ENCODE measurements at places on chromosomes 5 and 9.

DNA sequence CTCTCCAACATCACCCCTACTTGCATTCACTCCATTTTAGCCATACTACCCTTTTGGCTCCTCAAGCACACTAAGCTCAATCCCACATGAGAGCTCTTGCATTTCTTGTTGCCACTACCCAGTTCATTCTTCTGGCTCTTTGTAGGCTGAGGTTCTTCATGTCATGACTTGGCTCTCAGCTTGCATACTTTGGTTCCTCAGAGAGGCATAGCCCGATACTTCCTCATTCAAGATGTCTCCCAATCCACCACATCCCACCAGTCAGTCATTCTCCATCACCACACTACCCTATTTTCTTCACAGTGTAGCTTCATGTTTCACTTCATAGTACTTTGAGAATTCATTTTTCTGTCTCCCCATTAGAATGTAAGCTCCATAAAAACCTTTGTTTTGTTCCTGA, 116.7 kb downstream of the NR6A1 start:
- DNase-seq = no peak

DNA sequence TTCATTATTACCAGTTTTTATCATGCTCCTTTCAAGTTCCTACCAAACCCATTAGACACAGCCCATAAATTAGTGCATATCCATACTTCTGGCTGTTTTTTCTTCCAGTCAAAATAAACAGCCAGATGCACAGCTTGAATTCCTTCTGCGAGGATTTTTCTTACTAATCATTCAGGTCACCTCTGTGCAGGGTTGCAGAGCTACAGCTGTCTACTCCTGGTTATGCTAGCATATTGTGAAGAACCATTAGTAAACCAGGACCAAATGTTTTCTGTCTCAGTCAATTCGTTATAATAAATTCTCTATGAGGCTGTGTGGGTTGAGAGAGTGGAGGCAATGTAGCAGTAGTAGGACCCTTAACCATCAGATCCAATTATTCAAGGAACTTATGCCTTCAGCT, 8.1 kb upstream of the MINAR2 start:
- DNase-seq = no peak

DNA sequence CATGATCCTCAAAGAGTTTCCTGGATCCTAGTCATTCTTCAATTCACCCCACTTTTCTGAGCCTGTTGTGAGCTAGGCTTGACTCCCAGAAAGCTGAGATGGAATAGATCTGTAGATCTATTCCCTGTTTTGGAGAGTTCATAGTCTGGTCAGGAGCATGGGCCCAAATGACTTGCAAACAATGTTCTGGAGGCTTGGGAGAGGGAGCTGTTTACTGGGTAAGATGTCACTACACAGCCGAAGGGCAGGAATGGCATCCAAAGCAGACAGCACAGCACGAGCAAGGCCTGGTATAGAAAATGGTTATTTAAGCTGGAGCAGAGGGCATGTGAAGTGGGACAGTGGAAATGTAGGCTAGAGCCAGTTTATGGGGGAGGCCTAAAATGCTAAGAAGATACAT, 152.5 kb upstream of the ALDH1B1 start:
- DNase-seq = no peak

- DNase-seq = no peak
Observed at GRCh38 chr5:52743012-52743411, 44.7 kb upstream of the ITGA1 start.

GRCh38 chr9:23587433-23587832, 238.6 kb downstream of the ELAVL2 start:
- no peak for DNase-seq

- no peak for DNase-seq
Observed at GRCh38 chr9:137960496-137960895, 82.9 kb downstream of the CACNA1B start.

GRCh38 chr5:43702293-43702692, 99.3 kb downstream of the NNT start:
- DNase-seq = no peak

GRCh38 chr5:154820383-154820782, 30.0 kb downstream of the FAXDC2 start:
- DNase-seq = no peak

DNA sequence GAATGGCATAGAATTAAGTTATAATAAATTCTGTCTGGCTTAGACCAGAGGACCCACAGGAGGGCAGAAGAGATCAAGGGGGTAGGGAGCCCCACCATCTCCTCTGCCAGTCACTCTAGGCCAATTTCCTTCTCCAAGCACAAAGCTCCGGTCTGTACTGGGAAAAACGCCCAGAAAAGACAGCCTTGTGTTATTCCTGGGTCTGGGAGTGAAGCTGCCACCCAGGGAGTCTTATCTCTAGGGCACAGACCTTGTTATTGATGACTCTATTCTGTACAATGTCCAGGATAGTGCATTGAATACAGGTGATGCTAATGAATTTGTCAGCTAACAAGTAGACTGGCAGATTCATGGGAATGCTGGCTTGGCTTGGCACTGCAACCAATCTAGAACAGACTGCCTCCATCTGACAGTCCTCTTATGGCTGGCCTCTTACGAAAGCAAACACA, 60.7 kb downstream of the MED27 start:
- no peak for DNase-seq

GRCh38 chr9:101737705-101738565, 512 bp downstream of the GRIN3A start:
- no peak for DNase-seq

DNA sequence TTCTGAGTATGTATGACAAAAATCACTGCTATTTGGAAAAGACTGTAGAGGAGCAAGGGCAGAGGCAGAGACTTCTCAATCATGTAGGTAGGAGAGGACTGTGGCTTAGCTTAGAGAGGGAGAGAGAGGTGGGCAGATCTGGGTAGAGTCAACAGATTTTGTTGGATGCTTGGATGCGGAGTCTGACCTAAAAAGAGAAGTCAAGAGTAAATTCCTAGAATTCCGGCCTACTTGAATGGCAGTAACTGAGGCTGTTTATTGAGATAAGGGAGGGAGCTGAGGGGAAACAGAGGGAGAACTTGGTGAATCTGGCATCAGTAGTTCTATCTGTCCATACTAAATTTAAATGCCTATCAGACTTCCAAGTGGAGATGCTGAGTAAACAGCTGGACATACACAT, 2.4 kb downstream of the TICAM2 start:
- DNase-seq = no peak

- DNase-seq = no peak
Observed at GRCh38 chr5:136423944-136424606, 58.7 kb upstream of the TRPC7 start.

DNA sequence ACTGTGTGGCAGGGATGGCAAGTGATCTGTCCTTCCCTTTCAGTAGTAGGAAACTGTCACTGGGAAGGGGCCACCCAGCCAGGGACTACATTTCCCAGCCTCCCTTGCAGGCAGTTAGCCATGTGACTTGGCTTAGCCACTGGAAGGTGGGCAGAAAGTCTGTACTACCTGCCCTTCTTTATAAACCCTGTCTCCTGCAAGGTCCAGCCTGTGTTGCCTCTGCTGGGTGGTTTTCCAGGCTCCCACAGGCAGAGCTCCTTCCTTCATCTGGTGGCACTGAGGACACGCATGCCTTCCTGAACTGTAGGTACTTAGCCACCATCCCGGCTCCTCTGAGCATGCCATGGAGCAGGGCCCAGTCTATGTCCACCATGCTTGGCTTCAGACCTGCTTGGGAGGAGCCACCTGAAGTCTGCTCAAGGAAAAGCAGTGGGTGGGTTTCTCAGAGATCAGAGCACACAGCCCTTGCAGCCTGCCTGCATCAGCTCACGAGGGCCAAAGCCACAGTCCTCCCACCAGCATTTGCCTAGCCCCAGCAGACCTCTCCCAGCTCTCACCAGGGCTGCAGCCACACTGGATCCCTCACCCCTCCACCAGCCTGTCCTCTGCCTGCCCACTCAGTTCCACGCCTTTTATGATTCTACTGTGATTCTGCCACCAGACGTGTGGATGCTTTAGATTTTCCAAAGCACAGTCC, 16.7 kb upstream of the SLC25A51 start:
- DNase-seq = no peak

- DNase-seq = no peak
Observed at GRCh38 chr5:61613679-61614078, 281.6 kb downstream of the ZSWIM6 start.

- peak; percentile 46 for DNase-seq
Observed at GRCh38 chr5:96794757-96795156, 13.0 kb downstream of the ERAP1 start.

DNA sequence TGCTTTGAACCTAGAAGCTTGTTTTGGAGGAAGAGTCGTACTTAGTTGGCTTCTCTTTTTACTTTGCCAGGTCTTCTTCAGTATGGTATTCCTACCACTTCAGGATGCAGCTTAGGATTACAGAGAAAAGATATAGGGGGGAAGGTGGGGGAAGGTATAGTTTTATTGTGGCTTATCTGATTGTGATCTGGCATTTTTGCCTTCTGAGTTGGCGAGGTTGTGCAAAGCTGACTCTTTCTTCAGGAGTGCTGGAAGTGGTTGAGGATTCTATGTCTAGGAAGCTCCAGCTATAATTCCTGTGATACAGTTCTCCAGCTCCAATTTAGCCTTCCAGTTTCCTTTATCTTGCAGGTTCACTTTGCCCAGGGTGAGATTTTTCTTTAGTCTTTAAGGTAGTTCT, 7.0 kb downstream of the CDC42SE2 start:
- DNase-seq = no peak

GRCh38 chr9:34988218-34989002, 1.1 kb upstream of the DNAJB5 start:
- peak; percentile 69 for DNase-seq

DNA sequence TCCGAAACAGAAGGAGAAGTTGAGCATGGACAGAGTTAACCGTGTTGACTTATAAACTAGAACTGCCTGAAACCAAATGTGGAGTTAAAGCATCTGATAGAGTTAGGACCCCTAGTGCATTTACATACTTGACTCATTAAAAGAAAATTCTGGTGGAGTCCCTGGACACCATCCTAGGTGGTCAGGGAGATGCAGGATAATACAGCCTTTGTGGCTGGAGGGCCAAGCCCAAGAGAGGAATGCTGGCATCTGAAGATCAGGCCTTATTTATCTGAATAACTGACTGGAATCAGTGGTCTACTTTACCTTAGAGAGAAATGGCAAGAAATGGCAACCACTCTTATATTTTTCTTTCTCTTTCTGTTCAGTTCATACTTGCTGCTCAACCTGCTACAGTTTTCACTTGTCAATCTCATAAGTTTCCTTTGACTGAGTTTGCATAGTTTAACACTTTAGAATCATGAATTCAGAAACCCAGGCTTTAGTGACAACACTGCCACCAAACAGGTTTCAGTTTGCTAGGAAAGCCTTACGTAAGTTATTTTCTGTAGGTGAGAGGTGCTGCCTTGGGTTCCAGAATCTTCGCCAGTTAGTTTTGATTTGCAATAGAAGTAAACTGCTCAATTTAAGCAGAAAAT, 10.2 kb downstream of the CMYA5 start:
- no peak for DNase-seq

DNA sequence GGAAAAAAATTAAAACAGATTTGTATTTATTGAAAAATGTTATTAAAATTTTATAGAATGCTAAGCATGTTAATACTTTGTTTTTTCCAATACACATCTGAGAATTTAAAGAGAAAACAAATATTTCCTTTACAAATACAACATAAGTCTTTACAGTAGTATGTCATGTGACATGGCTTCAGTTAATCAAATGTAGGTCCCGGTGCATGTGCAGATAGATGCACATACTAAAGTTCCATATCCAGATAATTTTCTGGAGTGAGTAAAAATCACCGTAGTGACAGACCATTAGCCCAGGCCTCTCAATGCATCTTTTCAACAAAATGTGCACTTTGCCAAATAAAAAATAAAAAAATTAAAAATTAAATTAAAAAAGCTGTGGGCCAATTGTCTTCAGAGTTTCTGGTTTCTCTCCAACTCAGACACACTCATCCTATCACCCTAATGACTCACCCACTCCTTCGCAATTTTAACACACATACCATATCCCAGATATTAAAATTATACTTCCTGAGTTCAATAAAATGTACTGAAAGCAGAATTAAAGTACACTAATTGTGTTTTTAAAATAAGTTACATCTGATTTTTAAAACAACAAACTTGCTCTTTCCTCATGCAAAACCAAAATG, 508.1 kb downstream of the NR2F1-AS1 start:
- no peak for DNase-seq

GRCh38 chr9:90393365-90394152, 249.1 kb downstream of the DIRAS2 start:
- DNase-seq = no peak

GRCh38 chr9:83651558-83651957, 28.6 kb downstream of the IDNK start:
- no peak for DNase-seq

DNA sequence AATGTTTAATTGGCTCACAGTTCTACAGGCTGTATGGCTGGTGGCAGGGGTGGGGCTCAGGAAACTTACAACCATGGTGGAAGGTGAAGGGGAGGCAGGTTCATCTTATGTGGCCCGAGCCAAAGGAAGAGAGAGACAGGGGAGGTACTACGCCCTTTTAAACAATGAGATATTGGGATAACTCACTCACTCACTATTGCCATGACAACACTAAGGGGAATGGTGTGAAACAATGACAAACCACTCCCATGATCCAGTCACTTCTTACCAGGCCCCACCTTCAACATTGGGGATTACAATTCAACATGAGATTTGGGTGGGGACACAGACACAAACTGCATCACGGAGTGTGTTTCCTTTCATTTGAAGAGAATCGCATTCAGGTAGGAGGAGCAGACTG, 220.9 kb downstream of the GADD45G start:
- no peak for DNase-seq

- DNase-seq = no peak
Observed at GRCh38 chr5:147835386-147835798, 3.9 kb upstream of the SPINK1 start.

GRCh38 chr5:154349626-154350264, 96.1 kb upstream of the SAP30L start:
- DNase-seq = no peak
